ENCODE measurements at places on chromosomes 2 and 18.
A peak's percentile ranks its signal among the peaks of the same experiment; 100 is the strongest.

DNA sequence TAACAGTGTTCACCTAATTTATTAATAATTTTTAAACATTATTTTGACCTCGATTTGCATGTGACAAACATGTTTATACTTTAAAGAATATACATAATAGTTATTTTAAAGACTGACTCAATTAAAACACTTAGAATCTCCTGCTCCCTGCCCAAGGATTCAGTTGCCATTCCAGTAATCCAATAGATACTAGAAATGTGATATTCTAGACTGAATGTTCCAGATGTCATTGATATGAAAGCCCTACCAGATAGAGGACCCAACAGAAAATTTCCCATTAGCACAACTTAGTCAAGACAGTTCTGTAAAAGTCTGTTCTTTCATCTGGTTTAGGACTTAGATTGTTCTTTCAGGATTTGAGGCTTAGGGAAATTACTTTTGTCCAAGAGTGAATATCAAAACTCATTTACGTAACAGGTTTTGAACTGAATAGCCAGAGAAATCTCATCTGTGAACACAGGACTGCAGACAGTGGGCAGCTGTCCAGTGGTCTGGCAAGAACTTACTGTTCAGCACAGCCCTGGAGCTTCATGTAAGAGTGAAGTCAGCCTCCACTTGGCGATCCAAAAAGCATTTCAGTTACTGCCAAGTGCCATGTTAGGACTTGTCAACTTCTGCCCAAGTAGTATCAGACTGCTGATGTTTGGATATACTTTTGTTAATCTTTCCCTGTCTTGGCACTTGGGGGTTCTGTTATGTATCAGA is 77.5 kb downstream of the OSBPL6 start:
- DNase-seq, result no peak

- DNase-seq, result no peak
These were observed 261.7 kb upstream of the HDAC4 start for GRCh38 chr2:239662413-239663120.

DNA sequence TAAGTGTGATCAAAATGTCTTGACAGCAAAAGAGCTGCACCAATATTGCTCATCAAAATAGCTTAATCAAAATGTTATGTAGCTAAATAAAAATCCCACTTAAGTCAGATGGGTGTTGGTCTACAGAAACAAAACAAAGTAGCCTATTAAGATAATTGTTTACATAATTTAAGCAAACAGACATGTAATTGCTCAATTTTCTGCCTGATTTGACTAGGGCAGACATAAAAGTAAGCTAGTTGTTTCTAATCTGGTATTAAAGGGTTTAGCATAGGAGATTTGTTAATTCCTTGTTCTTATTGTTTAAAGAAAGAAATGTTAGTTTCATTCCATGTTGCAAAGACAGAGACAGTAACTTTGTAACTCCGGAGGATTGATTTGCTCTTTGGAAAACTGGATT is 11.5 kb upstream of the FEZ2 start:
- DNase-seq, result no peak

DNA sequence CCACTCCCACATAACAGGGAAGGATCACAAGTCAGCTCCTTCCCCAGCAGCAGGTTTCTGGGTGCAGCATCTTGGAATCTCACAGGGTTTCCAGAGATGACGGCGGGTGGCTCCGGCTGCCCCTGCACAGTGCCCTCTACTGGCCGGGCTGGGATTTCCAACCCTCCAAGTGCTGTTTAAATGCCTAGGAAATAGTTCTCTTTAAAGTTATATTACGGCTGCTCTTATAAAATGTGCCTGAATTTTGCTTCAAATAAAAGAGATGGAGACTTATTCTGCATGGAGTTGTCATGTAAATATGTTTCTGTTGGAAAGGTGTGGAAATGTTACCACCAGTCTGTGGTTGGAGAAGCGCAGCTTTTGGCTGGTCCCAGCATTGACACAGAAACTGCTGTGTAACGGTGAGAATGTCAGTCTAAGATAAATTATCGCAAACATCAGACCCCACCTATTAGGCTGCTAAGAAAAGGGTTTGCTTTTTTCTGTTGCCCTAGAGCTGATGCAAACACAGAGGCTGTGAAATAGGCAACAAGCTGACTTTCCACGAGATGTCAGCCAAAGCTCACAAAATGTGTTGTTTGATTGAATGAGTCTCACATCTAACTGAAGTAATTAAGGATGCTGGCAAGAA is 3.3 kb upstream of the HJURP start:
- peak; percentile 50 for DNase-seq

GRCh38 chr18:50320719-50321118 is 33.2 kb upstream of the CXXC1 start:
- no peak for DNase-seq

Measured in stimulated activated naive CD8-positive, alpha-beta T cell treated with anti-CD3 and anti-CD28 coated beads, Interleukin-15, amount 100 ng/mL, for 72 hours (primary cell).